Right ventricle myocardium superior (tissue), 1 donor: ENCODE measurements at places on chromosomes 4 and X.

DNA sequence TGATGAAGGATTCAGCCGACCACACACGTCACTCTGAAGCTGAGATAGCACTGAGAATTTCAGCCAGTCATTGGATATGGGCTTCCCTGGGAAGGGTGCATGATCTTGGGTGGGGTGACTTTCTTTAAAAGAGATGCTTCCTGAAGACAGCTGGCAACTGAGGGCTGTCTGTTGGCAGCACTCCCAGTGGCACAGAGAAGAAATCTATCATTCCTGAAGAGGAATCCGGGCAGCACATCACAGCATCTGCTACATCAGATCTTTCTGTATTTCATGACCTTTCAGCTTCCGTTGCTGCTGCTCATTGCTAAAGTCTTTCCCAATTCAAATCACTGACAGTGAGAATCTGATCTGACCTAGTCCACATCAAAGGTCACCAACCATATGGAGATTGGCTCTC is 193.8 kb upstream of the RBPJ start:
- DNase-seq: no peak

- DNase-seq: no peak
Observed at GRCh38 chr4:19883841-19884240, 367.9 kb upstream of the SLIT2 start.

- no peak for DNase-seq
Observed at GRCh38 chr4:13159041-13159620, 325.0 kb downstream of the RAB28 start.

GRCh38 chr4:67581913-67582312 is 23.4 kb downstream of the STAP1 start:
- no peak for DNase-seq

GRCh38 chr4:152165846-152166245 is 370.0 kb downstream of the FBXW7 start:
- DNase-seq: no peak

- DNase-seq: no peak
Observed at GRCh38 chr4:105815701-105816100, 79.6 kb upstream of the NPNT start.

- DNase-seq: no peak
Observed at GRCh38 chrX:23765449-23765848, 17.5 kb upstream of the SAT1 start.

GRCh38 chr4:176498617-176499256 is 179.0 kb downstream of the SPCS3 start:
- DNase-seq: no peak

- DNase-seq: no peak
Observed at GRCh38 chr4:108036213-108036612, 46.5 kb downstream of the HADH start.

GRCh38 chr4:112302320-112303274 is 5.4 kb downstream of the ALPK1 start:
- DNase-seq: no peak

- no peak for DNase-seq
Observed at GRCh38 chr4:72325215-72325614, 243.8 kb downstream of the ADAMTS3 start.

DNA sequence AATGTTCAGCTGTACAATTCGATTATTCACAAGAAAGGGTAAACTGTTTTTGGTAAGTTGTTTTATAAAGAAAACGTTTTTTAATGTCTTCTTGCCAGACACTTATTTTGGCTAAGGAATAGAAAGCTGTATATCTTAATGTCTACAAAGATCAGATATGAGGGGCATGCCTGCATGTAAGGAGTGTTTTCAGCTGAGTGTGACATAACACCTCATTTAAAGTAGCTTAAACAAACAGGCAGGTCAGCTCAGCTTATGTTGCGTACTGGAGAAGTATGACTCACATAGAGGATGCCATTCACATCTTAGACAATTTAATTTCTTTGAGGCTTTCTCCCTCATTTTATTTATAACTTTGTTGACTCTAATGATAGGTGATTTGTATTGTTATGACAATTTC is 30.4 kb downstream of the LAMTOR3 start:
- no peak for DNase-seq

DNA sequence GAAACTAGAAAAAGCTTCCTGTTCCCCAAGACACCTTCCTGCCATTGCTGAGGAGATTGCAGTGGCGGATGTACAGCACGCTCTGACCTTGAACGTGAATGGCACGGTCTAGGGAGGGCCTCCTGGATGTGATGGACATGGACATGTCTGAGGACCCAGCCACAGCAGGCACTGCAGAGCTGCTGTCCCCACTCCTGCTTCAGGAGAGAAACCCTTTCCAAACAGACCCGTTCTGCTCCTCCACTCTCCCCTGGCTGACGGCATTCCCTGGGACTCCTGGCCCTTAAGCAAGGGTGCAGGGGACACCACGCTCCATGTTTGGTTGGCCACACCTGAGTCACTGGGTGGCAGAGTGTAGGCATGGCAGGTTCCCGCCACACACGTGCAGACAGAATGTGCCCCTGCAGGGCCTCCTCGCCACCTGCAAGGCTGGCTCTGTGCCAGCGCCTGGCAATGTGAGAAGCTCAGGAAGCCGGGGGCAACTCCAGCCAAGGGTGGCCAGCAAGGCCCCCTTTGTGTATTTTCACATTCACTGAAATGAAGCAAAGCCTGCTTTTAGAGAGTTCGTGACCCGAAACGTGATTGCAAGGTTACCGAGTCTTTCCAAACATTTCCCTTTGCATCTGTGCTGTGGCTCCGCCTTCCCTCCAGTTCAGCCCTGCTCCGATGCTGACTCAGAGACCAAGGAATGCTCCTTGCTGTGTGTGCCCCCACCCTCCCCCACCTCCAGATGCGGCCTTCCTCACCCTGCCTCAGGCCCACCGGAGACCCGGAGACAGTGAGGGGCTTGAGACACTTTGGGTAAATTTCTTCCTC is 46.1 kb downstream of the HTRA3 start:
- DNase-seq: peak; percentile 56

GRCh38 chr4:139266583-139267257 is 13.3 kb downstream of the MGARP start:
- peak; percentile 80 for DNase-seq

DNA sequence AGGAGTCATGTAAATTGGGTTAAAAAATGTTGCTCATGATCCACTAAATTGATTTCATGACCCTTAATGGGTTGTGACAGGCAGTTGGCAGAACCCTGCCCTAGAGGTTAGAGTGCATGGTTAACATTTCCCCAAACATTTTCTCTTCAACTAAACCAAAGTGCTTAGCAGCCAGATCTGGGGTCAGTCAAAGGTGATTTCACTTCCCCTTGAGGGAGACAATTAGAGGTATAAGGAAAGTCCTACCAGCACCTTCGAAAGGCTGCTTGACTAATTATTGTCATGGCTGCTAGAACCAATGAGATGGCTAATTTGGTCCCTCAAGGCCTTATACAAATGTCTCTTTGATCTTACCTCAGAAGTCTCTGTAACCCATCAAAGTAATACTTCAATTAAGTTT is 30.9 kb upstream of the INTS6L start:
- DNase-seq: no peak

GRCh38 chr4:132123870-132124623 is 1025.0 kb upstream of the PCDH10 start:
- no peak for DNase-seq

- DNase-seq: no peak
Observed at GRCh38 chr4:78337244-78338020, 214.1 kb upstream of the ANXA3 start.

DNA sequence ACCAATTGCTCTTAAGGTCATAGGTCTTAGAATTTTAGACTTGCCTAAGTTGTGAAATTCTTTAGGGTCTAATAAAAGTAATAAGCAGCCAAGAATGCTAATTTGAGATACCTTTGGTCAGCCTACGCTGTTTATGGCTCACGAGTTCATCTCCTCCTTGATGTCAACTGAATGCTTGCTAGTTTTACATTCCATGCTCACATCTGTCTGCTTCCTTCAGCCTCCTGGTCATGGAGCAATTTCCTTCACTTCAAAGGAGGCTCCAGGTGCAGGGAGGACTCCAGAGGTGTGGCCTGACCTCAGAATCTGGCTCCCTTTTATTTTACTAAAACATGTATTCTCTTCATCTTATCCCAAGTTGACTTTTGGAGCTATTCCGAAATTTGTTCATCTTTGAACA is 23.3 kb upstream of the LNX1 start:
- DNase-seq: no peak

DNA sequence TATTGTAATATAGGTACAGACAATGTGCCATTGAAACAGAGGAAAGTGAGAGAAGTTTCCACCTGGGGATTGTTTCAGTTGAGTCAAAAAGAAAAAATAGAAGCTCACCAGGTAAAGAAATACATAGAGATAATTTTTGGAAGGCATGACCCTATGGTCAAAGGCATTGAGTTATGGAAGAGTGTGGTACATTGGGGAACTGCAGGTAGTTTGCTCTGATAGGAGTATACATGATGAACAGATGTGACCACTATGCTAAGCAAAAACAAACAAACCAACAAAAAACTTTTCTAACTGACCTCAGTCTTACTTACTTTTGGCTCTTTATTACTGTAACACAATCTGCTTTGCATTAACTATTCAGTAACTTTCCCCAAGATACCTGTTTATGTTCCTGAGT is 85.9 kb downstream of the UGT8 start:
- DNase-seq: no peak

- DNase-seq: no peak
Observed at GRCh38 chr4:124431653-124432192, 280.8 kb downstream of the ANKRD50 start.

GRCh38 chr4:107804956-107805355 is 19.8 kb upstream of the SGMS2 start:
- DNase-seq: no peak

DNA sequence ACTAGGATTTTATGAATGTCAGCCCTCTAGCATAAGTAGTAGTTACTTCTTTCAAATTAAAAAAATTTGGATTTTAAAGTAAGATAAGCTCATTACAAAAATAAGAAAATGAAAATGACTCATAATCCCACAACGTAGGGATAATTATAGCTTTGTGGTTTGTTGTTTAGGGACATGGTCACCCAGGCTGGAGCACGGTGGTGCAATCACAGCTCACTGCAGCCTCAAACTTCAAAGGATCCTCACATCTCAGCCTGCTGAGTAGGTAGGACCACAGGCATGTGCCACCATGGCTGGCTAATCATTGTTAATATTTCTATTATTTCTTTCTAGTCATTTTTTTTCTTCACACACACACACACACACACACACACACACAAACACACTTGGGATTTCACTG is 57.6 kb downstream of the PLAC1 start:
- DNase-seq: no peak

DNA sequence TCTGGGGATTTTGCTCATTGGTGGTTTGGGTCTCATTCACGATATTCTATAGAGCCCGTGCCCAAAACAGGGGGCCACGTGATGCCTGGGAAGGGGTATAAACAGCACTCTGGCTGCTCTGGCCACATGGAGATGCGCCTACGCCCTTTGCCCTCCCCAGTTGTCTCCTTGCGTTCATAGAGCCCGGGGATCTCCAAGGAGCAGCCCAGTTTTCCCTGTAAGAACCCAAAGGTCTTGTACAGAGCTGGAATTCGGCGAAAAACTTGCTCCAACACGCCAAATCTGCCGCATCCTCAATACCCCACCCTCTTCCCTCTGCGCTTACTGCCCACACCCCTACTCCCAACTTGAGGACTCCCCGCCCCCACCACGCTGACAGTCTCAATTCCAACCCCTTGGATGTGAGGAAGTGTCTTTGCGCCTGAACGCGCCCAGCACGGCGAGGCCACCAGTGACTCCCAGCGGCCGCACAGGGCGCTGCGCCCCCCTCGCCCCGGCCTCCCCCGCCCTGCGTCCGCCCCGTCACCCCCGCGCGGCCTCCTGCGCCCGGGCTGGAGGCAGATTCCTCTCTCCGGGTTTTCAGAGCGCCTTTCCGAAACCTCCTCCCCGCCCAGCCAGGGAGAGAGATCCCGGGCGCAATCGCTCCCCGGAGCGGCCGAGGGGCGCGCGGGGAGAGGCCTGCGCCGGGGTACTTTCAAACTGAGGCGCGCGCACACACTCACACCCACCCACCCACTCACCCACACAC is at the start of gene NHS:
Gene NHS (plus strand): TSS at position 582 of the 748 bp plus-strand sequence. CDS start 558 bp downstream, outside the sequence.
- DNase-seq: peak; percentile 77
